ENCODE measurements at places on chromosomes 11 and 22.

GRCh38 chr11:38718049-38718448 lies 2120.0 kb upstream of the RAG2 start:
- DNase-seq, result no peak

DNA sequence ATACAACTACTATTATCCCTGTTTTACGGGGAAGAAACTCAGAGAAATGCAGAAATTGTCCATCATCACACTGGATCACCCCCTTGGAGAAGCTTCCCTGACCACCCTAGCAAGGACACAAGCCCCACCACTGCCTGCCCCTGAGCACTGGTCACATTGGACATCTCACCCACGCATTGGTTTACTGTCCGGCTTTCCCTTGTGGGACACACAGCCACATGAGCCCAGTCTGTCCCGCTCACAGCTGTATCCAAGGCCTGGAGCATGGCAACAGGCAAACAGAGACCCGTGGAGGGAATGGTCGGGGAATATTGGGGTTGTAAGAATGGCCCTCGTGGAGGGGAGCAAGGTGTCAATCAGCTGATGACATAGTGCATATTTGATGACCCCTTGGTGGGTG lies 42.7 kb upstream of the FGF3 start:
- DNase-seq, result no peak

- no peak for DNase-seq
Measured at GRCh38 chr11:66595245-66595904, 2.4 kb downstream of the CCS start.

- DNase-seq, result peak; percentile 8
Measured at GRCh38 chr11:40722179-40722795, 737.2 kb downstream of the LRRC4C start.

- peak; percentile 61 for DNase-seq
Measured at GRCh38 chr11:4626207-4627099, 10.8 kb upstream of the OR51D1 start.

DNA sequence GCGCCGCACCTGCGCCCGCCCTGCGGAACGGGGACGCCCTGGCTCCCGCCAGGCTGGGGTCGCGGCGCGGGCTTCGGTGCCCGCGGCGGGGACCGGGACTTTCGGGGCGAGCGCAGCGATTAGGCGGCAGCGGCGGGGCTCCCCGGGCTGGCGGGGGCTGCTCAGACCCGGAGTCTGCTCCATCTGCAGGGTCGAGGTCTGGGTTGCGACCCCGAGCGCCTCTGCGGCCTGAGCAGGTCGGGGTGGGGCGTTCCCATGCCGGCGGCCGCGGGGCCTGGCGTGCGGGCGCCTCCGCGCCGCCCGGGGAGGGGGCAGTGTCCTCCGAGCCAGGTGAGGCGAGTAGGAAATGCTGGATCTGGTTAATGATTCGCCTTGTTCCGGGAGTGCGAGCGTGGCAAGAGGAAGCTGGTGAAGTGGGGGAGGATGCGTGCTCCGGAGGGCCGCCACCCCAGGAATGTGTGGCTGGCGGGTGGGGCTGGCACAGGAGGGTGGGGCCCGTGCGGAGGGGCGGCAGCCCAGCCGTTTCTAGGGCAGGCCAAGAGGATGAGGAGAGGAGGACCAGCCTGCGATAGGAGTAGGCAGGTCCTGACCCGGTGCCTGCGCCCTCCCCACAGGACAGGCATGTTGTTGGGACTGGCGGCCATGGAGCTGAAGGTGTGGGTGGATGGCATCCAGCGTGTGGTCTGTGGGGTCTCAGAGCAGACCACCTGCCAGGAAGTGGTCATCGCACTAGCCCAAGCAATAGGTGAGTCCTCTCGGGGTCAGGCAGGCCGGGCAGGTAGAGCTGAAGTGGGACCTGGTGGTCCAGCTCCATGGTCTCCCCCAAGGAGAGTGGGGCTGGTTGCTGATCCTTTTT lies 606 bp downstream of the RASSF7 start:
- DNase-seq, result peak; percentile 21

- DNase-seq, result no peak
Measured at GRCh38 chr11:94142308-94143281, 14.0 kb downstream of the PANX1 start.

GRCh38 chr11:665704-666281 lies 28.7 kb downstream of the DRD4 start:
- peak; percentile 11 for DNase-seq

DNA sequence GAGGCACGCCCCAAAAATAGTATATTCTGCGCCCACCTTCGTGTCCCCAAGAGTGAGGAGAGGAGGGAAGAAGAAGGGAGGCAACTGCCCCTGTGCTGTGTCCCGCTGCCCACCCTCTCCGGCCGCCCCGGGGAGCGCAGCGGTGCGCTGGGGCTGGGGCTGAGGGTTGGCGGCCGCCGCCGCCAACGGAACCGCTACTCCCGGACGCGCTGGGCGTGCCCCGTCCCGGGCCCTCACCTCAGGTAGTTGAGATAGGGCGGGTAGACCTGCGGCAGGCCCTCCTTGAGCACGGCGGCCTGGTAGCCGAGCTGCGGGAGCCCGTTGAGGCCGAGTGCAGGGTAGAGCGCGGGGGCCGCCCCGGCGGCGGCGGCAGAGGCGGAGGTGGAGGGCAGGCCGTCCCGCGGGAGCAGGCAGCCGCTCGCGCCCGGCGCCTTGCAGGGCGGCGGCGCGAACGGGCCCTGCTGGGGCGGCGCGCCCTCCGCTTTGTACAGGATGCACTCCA lies 2.4 kb downstream of the PGR start:
- no peak for DNase-seq

GRCh38 chr11:113874581-113875233 lies 665 bp downstream of the USP28 start:
- peak; percentile 11 for DNase-seq

- DNase-seq, result no peak
Measured at GRCh38 chr11:130677486-130678153, 229.2 kb downstream of the ADAMTS15 start.

GRCh38 chr22:31284281-31285155 lies 7.8 kb downstream of the PIK3IP1 start:
- peak; percentile 4 for DNase-seq

DNA sequence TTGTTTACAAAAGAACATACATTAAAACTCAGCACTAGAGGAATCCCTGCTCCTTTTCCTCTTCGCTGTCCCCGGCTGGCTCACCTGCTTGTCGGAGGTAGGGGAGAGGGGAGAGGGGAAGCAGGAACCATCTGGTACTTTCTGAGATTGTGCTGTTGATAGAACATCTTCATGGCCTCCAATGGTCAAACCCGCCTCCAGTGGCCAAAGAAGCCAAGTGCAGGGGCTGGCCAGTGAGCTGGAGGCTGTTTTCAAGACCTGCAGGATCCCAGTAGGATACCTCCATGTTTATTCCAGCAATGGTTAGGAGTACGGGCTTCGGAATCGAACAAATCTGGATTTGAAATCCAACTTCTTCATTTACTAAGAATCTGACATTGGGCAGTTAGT lies 92.6 kb downstream of the PKNOX2 start:
- no peak for DNase-seq

DNA sequence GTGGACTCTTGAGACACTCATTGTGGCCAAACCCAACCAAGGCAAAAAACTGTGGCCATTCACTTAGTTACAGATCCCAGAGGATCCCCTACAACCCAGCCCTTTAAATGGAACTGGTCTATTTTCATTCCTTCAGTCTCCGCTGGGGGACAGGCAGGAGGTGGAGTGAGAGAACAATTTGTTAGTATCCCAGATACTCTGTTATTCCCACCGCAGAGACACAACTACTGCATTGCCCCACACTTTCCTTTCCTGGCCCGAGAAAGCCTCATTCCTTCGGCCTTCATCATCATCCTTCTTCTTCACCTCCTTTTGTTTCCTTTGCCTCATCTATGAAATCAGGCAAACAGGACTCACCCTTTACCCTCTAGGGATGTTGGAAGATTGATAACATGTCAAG lies 191.1 kb downstream of the NTM start:
- DNase-seq, result no peak

- DNase-seq, result no peak
Measured at GRCh38 chr11:129412494-129412893, 36.8 kb downstream of the BARX2 start.
